ENCODE measurements at places on chromosomes 5 and 9.

DNA sequence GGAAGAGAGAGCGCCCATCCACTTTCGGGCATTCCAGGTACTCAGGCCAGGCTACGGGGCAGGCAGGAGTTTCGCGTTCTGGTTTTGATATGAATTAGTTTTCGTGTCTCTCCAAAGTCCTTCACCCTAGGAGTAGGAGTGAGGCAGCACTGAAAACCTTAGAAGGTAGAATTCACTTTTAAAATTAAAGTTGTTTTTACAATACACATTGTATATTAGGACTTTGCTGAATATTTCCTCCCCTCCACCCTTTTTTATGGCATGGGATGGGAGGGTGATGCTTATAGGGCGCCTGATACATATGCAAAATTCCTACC, 747 bp downstream of the ITGA1 start:
- no peak for DNase-seq

GRCh38 chr5:33242277-33242676, 198.5 kb upstream of the TARS1 start:
- no peak for DNase-seq

GRCh38 chr5:53342236-53342635, 138.2 kb upstream of the FST start:
- DNase-seq, result no peak

- DNase-seq, result no peak
These were observed 46.1 kb upstream of the IL7R start for GRCh38 chr5:35810601-35811000.

GRCh38 chr9:846852-847251, 5.4 kb downstream of the DMRT1 start:
- no peak for DNase-seq

GRCh38 chr9:23375511-23375910, 450.5 kb downstream of the ELAVL2 start:
- DNase-seq, result no peak

DNA sequence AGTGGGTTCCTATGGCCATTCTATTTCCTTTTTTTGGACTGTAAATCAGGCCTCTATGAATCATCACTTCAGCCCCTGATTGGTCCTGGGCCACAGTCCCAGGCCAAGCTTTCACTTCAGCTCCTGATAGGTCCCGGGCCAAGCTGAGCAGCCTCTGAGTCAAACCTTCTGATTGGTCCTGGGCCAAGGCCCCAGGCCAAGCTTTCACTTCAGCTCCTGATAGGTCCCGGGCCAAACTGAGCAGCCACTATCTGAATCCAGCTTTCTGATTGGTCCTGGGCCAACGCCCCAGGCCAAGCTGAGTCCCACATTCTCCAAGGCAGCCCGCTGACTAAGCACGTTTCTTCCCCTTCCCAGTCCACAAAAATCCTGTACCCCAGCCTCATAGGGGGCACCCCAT, 1972.9 kb upstream of the ACO1 start:
- no peak for DNase-seq

- DNase-seq, result no peak
These were observed 499.3 kb downstream of the SPOCK1 start for GRCh38 chr5:136999787-137000186.

- no peak for DNase-seq
These were observed at the start of gene NREP for GRCh38 chr5:111756581-111757354. TSS of gene NREP (minus strand) at chr5:111757194. CDS start at chr5:111755772, 1,422 bp downstream.

DNA sequence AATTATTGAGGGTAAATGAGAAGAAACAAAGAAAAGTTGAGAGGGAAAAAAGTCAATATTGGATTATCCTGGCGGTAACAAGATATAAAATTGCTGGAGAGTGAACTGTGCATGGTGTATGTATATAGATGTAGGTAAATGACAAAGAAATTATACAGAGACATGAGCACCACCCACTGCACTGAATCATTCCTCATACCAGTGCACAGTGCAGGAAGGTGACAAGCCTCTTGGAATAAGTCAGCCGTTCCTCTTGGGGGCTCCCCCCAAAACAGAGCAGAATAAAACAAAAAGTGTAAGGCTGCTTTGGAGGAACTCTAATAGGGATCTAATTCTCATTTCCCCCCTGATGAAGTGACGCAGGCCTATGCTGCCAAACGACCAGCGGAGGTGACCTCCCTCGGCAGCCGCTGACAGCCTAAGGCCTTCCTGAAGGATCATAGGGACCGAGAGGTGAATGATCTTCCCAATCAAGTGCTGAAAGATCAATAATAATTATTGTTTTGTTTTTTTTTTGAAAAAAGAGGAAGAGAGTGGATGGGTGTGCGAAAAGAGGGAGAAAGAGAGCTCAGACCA, 245.0 kb downstream of the PSAT1 start:
- no peak for DNase-seq

DNA sequence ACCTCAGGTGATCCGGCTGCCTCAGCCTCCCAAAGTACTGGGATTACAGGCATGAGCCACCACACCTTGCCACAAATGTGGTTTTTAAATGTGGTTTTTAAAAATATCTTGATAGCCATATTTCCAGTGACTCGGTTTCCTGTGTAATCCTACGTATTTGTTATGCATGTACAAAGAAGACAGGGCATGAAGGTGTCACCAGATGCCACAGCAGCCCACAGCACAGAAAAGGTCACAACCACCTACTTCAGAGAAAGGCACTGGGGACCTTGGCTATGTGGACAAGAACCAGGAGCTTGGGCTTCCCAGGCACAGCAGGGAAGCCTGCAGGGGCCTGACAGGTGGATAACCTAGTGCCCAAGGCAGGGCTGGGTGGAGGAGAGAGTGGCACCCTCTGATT, 38.0 kb downstream of the C9orf50 start:
- no peak for DNase-seq

GRCh38 chr9:20236676-20237075, 385.6 kb downstream of the MLLT3 start:
- DNase-seq, result no peak

DNA sequence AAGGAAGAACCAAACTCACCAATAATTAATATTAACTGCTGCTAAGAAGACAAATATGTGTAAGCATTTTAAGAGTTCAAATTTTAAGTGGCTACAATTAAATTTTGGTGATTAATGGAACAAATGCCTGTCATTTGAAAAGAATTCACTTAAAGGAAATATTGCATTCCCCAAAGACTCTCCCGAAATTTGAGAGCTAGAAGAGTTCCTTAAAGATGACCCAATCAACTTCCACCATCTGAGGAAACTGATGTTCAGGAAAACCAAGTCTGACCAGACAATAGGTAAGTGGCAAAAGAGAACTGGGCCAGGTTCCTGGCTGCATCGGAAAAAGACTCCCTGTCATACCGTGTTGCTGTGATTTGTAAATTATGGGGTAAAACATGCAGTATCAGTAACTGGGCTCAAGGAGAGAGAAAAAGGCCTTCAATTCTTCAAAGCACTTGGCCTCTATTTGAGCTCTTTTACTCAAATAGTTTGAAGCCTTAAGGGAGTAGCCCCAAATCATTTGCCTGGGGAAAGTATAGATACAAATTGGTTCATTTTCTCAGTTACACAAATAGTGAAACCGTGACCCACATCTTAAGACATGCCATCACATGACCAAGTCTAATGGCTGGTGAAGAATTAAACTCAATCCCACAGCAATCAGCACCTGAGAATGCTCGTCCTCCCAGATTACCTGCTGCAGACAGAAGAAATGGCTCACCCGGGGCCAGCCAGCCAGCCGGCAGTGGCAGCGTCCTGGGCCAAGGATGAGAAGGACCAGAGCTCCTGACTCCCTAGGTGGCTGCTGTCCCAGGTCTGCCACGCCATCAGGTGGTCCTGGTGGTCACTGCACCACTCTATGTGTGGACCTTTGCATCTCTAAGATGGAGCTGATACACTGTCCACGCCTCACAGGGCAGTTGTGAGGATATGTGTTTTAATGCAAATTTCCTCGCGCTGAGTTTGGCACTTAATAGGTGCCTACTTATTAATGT, 162.9 kb downstream of the TTLL11 start:
- no peak for DNase-seq

- DNase-seq, result peak; percentile 92
These were observed 196.8 kb downstream of the AUH start for GRCh38 chr9:91164724-91165520.

- DNase-seq, result no peak
These were observed 128.2 kb downstream of the MVB12B start for GRCh38 chr9:126454795-126455194.

DNA sequence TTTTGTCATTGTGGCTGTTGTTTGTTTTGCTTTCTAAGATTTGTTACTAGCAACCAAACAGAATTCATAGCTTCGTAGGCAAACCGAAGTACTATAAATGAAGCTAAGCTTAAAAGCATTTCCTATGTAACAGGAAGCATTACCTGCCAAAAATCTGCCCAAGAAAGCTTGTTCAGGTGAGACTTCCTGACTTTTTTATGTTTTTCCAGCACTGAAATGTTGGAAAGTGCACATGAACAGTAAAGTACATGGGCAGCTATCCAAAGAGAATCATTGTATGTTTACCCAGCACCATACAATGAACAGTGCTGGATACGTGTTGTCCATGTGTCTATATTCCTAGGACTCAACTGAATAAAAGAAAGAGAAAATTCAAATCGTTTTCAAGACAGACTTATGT, 247.1 kb downstream of the NFIB start:
- no peak for DNase-seq

DNA sequence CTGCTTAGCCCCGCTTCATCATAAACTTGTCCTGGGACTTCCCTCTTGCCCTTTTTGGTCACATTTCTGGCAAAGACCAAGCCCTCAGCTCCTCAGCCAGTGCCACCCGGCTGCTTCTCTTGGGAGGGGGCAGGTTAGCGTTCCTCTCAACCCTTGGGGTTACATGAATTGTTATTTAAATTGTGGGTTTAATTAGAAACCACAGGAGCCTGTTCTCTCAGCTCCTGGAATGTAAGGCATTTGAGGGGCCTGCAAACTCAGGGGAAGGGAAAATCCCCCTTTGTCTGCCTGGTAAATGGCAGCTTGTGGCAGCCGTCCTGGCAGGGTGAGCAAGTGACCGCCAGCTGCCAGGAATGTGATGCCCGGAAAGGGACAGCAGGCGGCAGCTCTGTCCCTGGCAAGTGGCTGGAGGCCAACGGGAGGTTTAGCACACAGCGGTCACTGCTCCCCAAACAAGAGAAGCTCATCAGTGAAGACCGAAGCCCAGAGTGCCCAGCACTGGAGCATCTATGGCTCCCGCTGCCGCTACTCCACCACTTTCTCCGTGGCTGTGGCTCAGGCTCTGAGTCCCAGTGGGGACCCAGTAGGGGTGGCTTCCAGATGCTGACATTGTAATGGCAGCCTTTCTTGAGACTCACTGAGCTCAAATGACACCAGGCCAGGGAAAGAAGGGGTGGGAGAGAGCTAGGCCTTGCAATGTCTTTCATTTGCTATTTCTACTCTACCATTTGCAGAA, 51.7 kb downstream of the SHB start:
- peak; percentile 92 for DNase-seq

GRCh38 chr9:13934416-13934815, 379.5 kb downstream of the NFIB start:
- DNase-seq, result no peak

DNA sequence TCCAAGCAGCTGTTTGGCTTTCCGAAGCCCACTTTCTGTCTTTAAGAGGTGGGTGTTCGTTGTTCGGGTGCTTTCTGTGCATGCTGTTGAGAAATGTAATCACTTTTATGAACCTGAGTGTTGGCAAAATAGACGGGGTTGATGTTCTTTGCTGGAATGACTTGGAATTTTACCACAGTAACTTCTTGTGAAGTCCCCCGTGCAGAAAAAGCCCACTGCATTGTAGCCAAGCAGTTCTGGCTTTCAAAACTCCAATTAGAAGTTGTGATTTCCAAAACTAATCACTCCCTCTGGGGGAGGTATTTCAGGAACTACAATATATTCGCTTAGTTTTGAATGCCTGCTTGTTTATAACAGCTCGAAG, 111.1 kb downstream of the PAM start:
- peak; percentile 16 for DNase-seq

GRCh38 chr5:73966451-73966850, 340.5 kb downstream of the ARHGEF28 start:
- no peak for DNase-seq

GRCh38 chr5:61824396-61824795, 481.6 kb upstream of the KIF2A start:
- DNase-seq, result no peak

- DNase-seq, result peak; percentile 77
These were observed 277.2 kb upstream of the CDH9 start for GRCh38 chr5:27315363-27316270.

- no peak for DNase-seq
These were observed 1092.5 kb upstream of the SEMA6A start for GRCh38 chr5:117667105-117667504.

All from AG10803 (cell line).